ENCODE measurements at places on chromosomes 7 and 10.

GRCh38 chr7:150384406-150385301 lies 5.5 kb downstream of the ZNF775 start:
- peak; percentile 13 for DNase-seq

DNA sequence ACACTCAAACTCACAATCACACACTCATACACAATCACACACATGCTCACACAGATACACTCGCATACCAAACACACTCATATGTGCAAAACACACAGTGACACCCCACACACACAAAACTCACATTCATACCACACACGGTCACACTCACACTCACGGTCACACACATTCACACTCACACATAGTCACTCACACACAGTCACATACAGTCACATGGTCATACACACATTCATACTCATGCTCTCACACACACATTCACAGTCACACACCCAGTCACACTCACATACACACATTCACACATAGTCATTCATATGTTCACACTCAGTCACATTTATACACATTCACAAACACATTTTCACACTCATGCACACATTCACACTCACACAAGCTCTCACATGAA lies 296.0 kb upstream of the RNF32 start:
- DNase-seq = no peak

DNA sequence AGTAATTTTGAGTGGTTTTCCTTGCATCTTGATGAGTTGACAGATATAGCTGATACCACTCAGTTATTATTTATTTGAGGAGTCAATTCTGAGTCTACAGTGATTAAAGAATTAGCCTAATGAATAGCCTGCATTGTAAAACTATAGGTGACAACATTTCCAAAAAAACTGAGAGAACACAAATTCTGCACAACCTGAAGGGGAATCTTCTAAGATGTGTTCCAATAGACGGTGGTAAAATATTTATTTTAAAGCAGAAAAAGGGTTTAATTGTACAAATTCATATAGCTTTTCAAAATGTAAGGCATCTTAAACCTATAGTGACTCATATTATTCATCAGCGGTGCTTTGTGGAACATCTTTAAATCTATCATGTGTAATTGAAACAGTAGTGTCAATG lies 200.4 kb downstream of the RNLS start:
- no peak for DNase-seq

GRCh38 chr7:124764847-124765400 lies 668 bp downstream of the GPR37 start:
- DNase-seq = no peak

DNA sequence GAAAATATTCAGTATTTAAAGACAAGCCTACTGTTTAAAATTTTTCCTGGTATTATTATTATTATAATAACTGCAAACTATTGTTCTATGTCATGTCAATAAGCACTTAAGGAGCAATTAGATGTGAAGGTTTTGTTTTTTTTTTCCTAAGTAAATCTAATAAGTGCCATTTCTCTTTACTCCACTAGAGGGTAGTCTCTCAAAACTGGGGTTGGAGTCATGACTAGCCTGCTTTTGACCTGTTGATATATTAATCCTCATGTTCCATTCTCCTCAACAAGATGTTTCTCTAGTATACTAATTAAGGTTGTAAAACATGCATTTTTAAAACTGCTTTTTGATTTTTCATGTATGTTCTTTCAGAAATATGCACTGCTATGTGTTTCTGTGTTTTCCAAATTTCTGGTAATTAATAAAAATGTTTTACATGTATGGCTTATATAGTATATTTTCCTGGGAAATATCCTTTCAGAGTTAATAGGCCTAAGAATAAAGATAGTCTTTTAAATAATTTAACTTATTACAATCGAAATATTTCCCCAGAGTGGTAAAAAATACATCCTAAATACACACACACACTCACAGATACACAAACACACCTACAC lies 1.0 kb upstream of the LRRN3 start:
- no peak for DNase-seq

GRCh38 chr10:100886963-100887362 lies 25.8 kb upstream of the SLF2 start:
- no peak for DNase-seq

DNA sequence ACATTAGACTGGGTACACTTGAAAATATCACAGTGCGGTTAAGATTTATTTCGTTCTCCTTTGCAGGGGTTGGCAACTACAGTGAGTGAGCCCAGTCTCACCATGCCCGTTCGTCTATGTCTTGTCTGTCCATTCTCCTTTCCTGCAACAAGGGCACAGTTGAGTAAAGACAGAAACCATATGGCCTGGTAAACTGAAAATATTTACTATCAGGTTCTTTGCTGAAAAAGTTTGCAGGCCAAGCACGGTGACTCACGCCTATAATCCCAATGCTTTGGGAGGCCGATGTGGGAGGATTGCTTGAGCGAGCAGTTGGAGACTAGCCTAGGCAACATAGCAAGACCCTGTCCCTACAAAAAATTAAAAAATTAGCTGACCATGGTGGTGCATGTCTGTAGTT lies 11.4 kb upstream of the KCTD7 start:
- DNase-seq = no peak

DNA sequence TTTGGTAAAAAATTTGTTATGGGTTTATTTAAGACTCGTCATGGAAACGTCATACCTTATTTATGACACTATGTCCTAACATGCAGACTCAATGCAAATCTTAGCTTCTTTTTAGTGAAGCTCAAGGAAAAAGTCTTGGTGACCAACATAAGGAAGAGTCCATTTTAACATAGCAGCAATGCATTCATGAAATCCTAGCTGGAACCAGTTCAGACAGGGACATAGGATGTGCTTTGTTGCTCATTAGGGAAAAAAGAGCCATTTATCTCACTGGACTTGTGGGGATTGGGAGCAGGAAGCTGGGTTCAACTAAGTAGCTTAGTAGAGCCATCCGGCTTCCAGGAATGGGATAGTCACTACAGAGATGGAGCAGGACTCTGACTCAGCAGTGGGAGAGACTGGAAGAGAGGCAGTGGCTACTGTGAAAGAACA lies 100.7 kb upstream of the DKK1 start:
- DNase-seq = no peak
